ENCODE measurements at places on chromosomes 16 and 17. TPM values are rescaled to one million over a fixed set of nuclear protein-coding genes. Genes with fewer than 3 reads are reported as not detected.

Gene CLEC18C
- not detected for polyA plus RNA-seq

Gene MAPT
- 0.22 TPM for polyA plus RNA-seq

Gene MARVELD3
- not detected for polyA plus RNA-seq

Gene KRTAP1-5
- polyA plus RNA-seq = not detected

Gene CACNG5
- not detected for polyA plus RNA-seq

Gene CA5A
- not detected for polyA plus RNA-seq
